ENCODE measurements at places on chromosomes 2 and 18.

- no peak for DNase-seq
Measured at GRCh38 chr2:151374436-151374835, 17.0 kb downstream of the TNFAIP6 start.

GRCh38 chr2:81481994-81482368, 1177.4 kb upstream of the LRRTM1 start:
- no peak for DNase-seq

DNA sequence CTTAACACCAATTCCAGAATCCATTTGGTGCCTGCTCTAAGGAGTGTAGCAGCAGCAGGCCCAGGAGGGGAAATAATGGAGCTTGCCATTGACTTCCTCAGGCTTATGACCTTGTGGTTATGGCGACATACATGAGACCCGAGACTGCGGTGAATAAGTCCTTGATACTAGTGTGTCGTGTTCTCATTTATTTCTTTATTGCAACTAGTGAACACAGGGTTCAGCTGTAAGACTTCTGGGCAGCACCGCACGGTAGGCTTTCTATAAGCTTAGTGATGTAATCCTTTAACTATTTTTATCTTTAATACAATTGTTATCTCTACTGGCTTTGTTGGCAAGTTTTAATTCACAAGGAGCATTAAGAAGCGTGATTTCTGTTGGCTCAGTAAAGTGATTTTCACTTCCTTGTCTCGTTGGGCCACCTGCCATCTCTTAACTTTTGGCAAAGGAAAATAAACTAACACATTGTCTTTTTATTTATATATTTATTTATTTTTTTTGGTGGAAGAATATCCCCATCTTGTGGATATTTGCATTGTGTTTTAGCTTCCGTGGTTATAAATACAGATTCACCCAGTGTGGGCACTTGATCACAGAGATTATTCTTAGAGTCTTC, 139.8 kb downstream of the LTBP1 start:
- DNase-seq: no peak

- DNase-seq: no peak
Measured at GRCh38 chr2:25328152-25329085, 13.3 kb downstream of the DNMT3A start.

- no peak for DNase-seq
Measured at GRCh38 chr2:23002234-23002633, 382.7 kb upstream of the KLHL29 start.

GRCh38 chr2:118062669-118063068, 25.6 kb upstream of the INSIG2 start:
- DNase-seq: no peak

- peak; percentile 49 for DNase-seq
Measured at GRCh38 chr2:74440378-74441169, 1.2 kb downstream of the RTKN start.

DNA sequence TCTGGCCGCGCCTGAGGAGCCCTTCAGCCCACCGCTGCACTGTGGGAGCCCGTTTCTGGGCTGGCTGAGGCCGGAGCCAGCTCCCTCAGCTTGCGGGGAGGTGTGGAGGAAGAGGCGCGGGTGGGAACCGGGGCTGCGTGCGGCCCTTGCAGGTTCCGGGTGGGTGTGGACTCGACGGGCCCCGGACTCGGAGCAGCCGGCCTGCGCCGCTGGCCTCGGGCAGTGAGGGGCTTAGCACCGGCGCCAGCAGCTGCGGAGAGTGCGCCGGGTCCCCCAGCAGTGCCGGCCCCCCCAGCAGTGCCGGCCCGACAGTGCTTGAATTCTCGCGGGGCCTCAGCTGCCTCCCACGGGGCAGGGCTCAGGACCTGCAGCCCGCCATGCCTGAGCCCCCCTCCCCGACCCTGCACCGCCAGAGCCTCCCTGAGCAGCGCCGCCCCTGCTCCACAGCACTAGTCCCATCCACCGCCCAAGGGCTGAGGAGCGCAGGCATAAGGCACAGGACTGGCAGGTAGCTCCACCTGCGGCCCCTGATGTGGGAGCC, 534.2 kb downstream of the ZNF804A start:
- DNase-seq: no peak

- peak; percentile 50 for DNase-seq
Measured at GRCh38 chr2:102141970-102142828, at the start of gene IL1R1. TSS of gene IL1R1 (plus strand) at chr2:102142746. CDS start at chr2:102157725, 14,979 bp downstream.

- no peak for DNase-seq
Measured at GRCh38 chr2:218471036-218471435, 52.1 kb downstream of the VIL1 start.

DNA sequence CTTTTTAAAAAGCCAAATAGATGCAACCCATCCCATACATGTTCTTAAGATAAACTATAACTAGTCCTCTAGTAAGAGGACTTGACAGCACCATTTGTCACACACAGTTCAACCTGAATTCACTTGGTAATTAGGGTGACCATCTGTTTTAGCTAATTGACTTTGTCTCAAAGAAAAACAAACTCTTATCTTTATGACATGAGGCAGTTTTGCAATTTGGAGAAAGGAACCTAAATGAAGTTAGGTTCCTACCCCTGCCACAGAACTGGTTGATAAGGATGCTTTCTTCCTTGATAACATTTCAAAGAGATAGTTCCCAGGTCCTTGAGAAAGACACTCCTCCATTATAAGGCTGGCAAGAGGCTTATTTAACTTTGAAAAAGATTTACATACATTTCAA, 57.4 kb upstream of the LRRTM1 start:
- no peak for DNase-seq

- DNase-seq: no peak
Measured at GRCh38 chr2:13676269-13676668, 956.2 kb upstream of the LRATD1 start.

All from stimulated activated CD4-positive, alpha-beta T cell treated with anti-CD3 and anti-CD28 coated beads, Interleukin-2, amount 100 ng/mL, for 24 hours (primary cell).